ENCODE measurements at places on chromosomes 16 and 17.

- no peak for DNase-seq
These were observed 119.6 kb downstream of the SPAG9 start for GRCh38 chr17:51000835-51001638.

GRCh38 chr17:34481779-34482178, 97.6 kb upstream of the TMEM132E start:
- no peak for DNase-seq

DNA sequence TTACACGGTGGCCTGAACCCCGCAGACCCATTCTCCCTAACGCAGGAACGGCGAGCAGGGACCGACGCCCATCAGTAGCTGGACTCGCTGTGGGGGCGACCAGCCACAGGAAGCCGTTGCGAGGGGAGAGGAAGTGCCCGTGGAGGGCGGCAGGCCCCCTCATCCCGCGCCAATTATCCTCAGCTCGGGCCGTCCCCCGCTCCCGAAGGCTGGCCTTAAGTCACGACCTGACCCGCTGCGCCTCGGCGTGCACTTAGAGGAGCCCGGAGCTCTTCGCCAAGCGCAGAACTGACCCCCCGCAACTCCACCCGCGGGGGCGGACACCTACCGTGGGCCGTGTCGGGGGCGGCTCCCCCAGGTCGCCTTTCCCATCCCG, 401 bp downstream of the ARL16 start:
- DNase-seq: no peak

- DNase-seq: no peak
These were observed 31.7 kb downstream of the ADCY7 start for GRCh38 chr16:50298075-50298460.

DNA sequence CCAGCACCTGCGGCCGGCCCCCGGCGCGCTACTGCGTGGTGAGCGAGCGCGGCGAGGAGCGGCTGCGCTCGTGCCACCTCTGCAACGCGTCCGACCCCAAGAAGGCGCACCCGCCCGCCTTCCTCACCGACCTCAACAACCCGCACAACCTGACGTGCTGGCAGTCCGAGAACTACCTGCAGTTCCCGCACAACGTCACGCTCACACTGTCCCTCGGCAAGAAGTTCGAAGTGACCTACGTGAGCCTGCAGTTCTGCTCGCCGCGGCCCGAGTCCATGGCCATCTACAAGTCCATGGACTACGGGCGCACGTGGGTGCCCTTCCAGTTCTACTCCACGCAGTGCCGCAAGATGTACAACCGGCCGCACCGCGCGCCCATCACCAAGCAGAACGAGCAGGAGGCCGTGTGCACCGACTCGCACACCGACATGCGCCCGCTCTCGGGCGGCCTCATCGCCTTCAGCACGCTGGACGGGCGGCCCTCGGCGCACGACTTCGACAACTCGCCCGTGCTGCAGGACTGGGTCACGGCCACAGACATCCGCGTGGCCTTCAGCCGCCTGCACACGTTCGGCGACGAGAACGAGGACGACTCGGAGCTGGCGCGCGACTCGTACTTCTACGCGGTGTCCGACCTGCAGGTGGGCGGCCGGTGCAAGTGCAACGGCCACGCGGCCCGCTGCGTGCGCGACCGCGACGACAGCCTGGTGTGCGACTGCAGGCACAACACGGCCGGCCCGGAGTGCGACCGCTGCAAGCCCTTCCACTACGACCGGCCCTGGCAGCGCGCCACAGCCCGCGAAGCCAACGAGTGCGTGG, 1.5 kb downstream of the NTN1 start:
- no peak for DNase-seq

DNA sequence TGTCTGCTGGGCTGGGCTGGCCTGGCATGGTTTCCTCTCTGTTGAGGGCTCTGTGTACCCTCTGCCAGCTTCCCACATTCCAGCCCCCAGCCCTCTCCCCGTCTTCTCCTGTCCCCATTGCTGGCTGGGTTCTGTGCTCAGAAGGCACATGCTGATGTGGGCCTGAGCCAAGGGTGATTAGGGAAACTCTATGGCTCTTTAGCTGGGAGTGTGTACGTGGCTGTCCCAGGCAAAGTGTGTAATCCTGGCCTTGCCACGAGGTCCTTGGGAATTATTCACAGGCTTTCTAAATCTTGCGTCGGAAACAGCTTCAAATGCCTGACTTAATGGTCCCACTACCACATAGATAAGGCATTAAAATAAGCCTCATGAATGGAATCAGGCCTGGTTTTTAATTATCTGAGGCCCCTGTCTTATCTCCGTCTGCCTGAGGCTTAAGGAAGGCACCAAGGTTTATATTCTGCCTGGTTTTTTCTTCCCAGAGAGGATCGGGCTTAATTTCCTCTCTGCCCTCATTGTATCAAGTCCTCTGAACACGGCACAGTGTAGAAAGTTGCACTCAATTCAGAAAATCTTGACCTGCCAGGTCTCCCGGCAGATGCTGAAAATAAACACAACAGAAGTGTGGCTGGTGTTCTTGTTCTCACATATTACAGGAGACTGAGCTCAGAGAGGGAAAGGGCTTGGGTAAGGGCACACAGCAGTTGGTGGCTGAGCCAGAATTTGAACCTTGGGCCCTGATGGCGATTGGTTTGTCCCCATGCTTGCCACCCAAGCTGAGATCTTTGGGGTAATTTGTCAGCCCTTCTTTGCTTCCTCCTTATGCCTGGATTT, 52.9 kb upstream of the LGALS9 start:
- DNase-seq: no peak
